ENCODE measurements at places on chromosomes 4 and X. TPM values are rescaled to one million over a fixed set of nuclear protein-coding genes. Genes with fewer than 3 reads are reported as not detected.

SPCS3 gene
- 106 TPM for total RNA-seq

GPR50 gene
- total RNA-seq, result not detected

QDPR gene
- total RNA-seq, result 18.1 TPM

PF4V1 gene
- not detected for total RNA-seq

VMA21 gene
- total RNA-seq, result 42.2 TPM

RS1 gene
- not detected for total RNA-seq

ARSJ gene
- total RNA-seq, result 20.1 TPM

TSPAN5 gene
- total RNA-seq, result 55.4 TPM

ARHGAP6 gene
- 0.08 TPM for total RNA-seq

CCDC120 gene
- total RNA-seq, result 6.6 TPM
